Karpas-422 (cell line): ENCODE measurements at places on chromosomes 6 and 20.

DNA sequence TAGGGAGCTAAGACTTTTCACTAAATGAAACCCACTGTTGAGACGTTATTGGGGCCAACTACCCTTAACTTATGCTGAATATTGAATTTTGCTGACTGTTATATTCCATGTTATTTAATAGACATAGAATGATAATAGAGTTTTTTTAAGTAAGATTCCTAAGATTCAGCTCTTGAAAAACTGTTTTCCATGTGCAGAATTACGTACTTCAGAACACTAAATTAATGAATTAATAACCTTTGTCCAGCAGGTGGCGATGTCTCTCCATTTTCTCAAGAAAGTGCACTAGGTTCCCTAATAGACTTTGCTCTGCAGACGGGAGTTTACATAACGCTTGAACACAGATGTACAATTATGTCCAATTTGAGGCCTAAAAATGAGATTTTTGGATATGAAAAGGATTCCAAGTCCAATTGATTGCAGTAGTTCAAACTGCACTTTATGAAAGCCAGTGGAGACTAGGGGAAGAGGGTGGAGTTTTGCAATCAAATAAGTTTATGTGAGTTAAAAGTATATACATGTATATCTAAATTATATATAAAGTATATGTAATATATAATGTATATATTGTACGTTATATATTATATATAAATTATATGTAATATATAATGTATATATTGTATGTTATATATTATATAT, 282.1 kb downstream of the UST start:
- DNase-seq, result peak; percentile 93

GRCh38 chr6:163120223-163120622, 294.3 kb upstream of the QKI start:
- no peak for DNase-seq

- no peak for DNase-seq
Observed at GRCh38 chr6:46921731-46922130, at the start of gene ADGRF5. TSS of gene ADGRF5 (minus strand) at chr6:46921938. CDS start at chr6:46906762, 15,176 bp downstream.

GRCh38 chr6:146543940-146544615, 445 bp downstream of the RAB32 start:
- no peak for DNase-seq

- DNase-seq, result no peak
Observed at GRCh38 chr20:23090147-23090546, 4.0 kb upstream of the CD93 start.

GRCh38 chr6:139732451-139732850, 358.0 kb upstream of the CITED2 start:
- no peak for DNase-seq

GRCh38 chr20:19817017-19817416, 59.0 kb downstream of the RIN2 start:
- DNase-seq, result no peak

GRCh38 chr20:41874658-41875057, 256.5 kb upstream of the CHD6 start:
- no peak for DNase-seq

- no peak for DNase-seq
Observed at GRCh38 chr6:72132427-72132826, 246.1 kb downstream of the RIMS1 start.

- DNase-seq, result no peak
Observed at GRCh38 chr6:168384045-168385036, 56.6 kb upstream of the SMOC2 start.

- no peak for DNase-seq
Observed at GRCh38 chr6:89035252-89036101, 45.1 kb upstream of the PNRC1 start.

DNA sequence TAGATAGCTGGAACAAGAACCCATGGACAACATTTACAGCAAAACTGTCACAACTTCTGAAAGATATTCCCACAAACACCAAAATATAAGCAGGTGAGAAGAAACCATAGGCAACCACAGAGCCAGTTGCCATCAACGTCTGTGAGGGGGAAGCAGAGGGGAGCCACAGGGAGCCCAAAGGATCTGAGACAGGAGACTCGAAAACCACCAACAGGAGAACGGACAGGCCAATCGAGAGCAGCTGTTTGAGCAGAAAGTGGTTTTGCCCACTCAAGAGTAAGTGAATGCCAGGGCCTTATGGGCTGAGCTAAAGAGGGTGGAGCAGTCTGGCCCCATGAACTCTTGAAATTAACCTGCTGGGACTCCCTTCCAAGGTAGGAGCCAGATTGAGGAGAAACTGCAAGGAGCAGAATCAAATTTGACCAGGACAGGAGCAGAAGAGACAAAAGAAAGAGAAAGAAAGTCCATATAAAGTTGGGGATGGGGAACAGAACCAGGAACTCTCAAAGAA, 195.4 kb downstream of the ANKRD60 start:
- no peak for DNase-seq
